Astrocyte of the hippocampus (primary cell): ENCODE measurements at places on chromosomes 6 and 20.

- peak; percentile 21 for DNase-seq
Observed at GRCh38 chr6:116518621-116519368, 7.4 kb downstream of the CALHM5 start.

DNA sequence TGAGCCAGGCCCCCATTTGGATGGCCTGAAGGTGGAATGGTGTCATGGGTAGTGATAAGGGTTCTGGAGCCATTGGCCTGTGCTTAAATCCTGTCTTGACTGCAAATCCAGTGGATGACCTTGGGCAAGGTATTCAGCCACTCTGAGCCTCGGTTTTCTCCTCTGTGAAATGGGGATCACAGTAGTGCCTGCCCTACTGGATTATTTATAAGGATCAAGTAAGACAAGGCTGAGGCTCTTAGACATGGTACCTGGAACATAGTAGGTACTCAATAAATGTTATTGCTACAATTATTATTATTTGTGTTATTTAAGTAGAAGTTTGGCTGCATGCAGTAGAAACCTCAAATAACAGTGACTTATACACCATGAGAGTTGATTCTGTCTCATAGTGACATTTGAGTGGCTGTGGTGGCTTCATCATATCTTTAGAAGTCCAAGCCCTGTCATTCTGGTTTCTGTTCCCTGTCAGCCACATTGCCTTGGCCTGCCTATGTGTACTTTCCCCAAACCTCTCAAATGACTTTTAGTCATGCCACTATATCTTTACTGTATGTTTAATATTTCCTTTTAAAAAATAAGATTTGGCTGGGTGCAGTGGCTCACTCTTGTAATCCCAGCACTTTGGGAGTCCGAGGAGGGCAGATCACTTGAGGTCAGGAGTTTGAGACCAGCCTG, 37.6 kb upstream of the CHMP4B start:
- DNase-seq: no peak

- no peak for DNase-seq
Observed at GRCh38 chr6:7413151-7413823, 23.7 kb downstream of the RIOK1 start.

DNA sequence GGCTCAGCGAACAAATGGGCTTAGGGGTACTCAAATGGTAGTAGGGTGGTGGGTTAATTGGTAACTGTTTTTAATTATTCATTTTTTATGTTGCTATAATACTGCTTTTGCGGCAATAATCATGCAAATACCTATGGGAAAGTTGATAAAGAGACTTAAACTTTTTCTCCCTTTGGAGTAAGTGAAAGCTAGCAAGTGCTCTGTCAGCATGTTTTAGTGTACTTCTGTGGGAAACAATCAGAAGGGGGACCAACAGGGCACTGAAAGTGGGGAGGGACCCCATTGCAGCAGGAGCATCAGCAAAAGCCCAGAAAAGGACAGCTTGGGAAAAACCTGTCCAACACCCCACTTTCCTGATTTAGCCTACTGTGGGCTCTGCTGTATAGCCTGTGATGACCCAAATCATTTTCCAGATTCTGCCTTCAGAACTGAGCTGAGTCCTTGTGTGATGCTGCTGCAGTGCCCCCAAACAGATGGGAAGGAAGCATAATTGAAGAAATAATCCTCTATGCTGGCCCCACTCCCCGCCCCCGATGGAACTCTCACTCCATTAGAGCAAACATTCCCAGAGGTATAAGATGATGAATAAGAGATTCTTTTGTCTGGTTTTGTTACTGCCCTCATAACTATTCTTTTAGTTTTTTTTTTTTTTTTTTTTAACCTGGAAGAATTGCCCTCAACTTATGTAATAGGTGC, 322.8 kb downstream of the CD83 start:
- no peak for DNase-seq

DNA sequence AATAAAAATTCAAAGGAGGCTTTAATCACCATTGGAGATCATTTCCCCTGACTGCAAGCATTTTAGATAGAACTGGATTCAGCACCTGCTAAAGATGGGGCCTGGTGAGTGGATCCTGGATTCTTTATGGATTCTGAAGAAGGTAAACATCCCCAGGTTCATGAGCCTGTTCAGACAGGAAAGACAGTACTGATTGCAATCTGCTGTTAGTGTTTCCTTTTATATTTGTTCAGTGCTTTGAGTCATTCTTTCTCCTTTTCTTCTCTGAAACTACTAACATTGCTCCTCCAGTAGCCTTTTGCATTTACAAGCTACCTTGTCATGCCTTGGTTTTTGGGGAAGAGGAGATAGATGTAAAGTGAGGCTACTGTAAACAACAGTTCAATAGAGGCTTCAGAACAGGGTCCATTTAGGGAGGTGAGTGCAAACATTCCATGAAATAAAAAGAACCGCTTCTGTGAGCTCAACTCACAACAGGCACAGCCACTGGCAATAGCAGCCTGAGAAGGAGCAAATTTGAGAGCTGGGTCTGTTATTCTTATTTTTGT, 66.4 kb upstream of the PRL start:
- DNase-seq: no peak

DNA sequence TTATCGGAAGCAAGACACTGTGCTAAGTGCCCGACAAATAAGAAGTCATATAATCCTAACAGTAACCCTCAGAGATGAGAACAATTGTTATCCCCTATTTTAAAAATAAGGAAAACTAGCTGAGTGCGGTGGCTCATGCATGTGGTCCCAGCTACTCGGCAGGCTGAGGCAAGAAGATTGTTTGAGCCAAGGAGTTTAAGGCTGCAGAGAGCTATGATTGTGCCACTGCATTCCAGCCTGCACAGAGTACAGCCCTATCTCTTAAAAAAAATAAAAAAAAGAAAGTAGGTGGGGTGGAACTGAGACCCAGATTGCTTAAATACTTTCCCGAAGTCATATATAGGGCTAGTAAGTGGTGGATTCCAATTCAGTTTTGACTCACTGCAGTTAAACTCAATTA, 84.7 kb downstream of the UST start:
- no peak for DNase-seq

DNA sequence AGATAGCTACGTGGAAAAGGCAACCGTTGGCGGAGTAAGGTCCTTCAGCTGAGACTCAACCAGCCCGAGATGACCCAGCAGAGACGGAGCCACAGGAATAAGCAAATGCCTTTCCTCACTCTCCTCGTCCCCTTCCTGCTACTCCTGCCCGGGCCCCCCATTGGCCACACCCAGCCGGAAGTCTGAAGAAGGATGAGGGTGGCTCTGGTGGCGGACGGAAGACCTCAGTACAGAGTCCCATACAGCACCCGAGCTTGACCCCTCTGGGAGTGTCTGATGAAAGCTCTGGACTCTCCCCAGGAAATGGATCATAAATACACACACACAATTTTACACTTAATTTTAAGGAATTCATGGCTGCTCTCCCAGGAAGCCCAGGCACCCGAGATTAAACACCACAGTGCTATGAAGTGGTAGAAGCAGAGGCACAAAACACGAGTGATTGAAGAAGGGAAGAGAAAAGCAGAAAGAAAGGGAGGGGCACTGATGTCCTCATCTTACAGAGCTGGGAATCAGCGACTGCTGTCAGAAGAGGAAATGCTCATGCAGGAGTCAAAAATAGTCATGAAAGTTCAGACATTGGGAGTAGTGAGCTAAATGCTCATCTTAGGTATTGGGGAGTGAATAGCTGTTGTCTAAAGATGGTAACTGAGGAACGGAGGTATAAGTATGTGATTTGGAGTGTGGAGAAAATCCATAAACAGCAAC, 125.6 kb downstream of the BANF2 start:
- DNase-seq: no peak

DNA sequence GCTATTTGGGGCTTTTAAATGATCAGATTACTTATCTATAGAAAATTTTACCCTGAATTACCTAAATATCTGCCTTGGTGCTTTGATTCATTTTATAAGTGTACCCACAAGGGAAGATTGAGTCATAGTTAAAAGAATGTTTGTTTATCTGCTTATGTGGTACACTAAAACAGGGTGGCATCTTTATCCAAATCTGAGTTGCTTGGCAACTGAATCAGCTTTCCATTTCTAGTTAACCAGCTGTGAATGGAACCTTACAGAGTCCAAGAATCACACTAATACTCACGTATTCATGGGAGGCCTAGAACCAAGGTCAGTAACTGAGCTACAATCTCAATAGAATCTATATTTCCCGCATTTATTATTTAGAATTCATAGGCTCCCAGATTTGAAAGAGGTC, 44.0 kb upstream of the CAP2 start:
- DNase-seq: peak; percentile 58

DNA sequence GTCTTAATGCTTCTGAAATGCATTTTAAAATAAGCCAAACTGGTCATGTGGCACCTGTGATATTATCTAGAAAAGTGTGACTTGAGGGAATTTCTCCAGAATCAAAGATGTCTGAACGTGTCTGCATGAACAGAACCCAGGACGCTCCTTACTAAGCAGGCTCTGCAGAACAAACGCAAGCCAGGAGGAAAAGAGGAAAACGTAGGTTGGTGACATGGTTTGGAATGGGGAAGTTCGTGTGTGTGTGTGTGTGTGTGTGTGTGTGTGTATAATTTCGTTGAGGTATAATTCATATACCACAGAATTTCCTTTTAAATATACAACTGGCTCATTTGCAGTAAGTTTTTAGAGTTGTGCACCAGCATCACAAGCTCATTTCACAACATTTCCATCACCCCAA, 200.5 kb upstream of the FOXQ1 start:
- DNase-seq: no peak

- peak; percentile 66 for DNase-seq
Observed at GRCh38 chr20:33791959-33792597, 19.1 kb upstream of the CHMP4B start.

GRCh38 chr6:63527658-63528514, 44.4 kb upstream of the LOC128125822 start:
- DNase-seq: peak; percentile 88

- DNase-seq: no peak
Observed at GRCh38 chr6:122072014-122072647, 327.3 kb upstream of the HSF2 start.

GRCh38 chr6:135854799-135855198, 3.3 kb downstream of the PDE7B start:
- no peak for DNase-seq

DNA sequence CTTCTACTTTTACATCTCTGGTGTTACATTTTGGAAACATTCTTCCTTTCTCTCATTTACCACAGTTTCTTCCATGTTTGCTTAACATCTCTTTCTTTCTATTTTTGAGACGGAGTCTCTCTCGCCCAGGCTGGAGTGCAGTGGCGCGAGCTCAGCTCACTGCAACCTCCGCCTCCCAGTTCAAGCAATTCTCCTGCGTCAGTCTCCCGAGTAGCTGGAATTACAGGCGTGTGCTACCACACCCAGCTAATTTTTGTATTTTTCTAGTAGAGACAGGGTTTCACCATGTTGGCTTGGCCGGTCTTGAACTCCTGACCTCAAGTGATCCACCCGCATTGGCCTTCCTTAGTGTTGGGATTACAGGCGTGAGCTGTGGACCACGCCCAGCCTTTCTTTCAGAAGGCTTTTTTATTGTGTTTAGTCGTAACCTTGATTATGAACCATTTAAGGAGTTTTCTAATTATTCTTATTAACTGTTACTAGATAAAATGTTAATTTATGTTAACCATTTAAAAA, 27.8 kb downstream of the MAP3K4 start:
- no peak for DNase-seq

DNA sequence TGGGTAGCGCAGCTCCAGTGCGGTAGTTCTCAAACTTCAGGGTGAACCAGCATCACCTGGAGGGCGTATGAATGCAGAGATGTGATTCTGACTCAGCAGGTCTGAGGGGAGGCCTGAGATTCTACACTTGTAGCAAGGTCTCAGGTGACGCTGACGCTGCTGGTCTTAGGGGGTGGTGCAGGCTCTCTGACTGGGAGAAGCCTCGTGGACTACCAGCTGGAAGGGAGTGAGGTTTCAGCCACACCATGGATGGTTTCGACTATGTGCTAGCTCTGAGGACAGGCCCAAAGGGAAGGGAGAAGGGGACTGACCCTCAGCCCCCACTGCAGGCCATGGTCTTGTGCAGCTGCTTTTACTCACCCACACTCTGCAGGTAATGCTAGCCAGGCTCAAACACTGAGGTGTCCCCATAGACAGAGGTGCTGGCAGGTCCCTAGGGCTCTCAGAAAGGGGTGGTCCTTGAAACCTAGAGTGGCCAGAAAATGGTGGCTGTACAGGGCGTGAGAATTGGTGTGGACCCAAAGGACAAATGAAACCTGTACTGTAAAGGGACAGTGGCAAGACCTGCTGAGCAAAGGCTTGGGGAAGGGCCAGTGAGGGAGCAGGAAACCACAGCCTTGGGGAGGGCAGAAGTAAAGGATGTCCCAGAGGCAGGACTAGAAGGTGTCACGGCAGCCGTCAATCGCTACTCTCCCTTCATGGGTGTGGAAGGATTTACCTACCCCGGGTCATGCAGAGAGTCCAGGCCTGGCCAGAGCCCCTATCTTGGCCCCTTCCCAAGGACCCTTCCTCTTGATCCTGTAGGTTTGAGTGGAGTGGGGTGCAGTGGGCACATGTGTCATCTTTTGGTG, 52.7 kb downstream of the EBF4 start:
- DNase-seq: no peak

DNA sequence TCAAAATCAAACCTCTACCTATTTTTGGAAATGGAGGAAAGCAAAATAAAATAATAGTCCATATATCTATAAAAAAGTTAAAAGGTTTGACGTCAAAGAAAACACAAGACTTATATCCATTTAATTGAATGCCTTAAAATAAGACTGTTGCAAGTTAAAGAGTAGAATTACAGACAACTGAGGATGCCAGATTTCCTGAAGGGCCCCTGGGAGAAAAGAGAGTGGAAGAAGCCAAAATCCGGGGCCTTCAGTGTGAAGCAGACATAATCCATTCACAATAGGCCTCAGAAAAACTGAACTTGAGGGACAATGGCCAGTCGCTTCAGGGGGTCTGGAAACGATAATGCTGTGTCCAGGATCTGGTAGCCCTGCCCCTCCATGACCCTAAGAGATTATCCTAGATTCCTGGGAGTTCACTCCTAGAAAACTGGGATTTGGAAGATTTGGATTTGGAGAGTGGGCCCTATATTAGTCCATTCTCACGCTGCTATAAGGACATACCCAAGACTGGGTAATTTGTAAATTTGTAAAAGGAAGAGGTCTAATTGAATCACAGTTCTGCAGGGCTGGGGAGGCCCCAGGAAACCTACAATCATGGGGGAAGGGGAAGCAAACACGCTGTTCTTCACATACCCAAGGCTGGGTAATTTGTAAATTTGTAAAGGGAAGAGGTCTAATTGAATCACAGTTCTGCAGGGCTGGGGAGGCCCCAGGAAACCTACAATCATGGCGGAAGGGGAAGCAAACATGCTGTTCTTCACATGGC, 94.0 kb upstream of the SLC2A12 start:
- no peak for DNase-seq

DNA sequence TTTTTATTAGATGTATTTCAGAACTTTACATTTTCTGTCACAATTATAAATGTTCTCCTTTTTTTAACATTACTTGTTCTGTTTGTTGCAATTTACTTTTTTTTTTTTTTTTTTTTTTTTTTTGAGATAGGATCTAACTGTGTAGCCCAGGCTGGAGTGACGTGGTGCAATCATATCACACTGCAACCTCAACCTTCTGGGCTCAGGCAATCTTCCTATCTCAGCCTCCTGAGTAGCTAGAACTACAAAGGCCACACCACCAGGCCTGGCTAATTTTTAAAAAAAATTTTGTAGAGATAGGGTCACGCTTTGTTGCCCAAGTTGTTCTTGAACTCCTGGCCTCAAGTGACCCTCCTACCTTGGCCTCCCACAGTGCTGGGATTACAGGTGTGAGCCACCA, 15.1 kb upstream of the MBOAT1 start:
- no peak for DNase-seq

GRCh38 chr6:54282186-54282585, 26.1 kb upstream of the TINAG start:
- peak; percentile 42 for DNase-seq
